Smooth muscle cell of the pulmonary artery (primary cell): ENCODE measurements at places on chromosomes 12 and 14. TPM values are rescaled to one million over a fixed set of nuclear protein-coding genes. Genes with fewer than 3 reads are reported as not detected.

The GPR84 gene
- total RNA-seq = 0.07 and 0.13 TPM in 2 replicates

The SERPINA1 gene
- total RNA-seq = not detected in 2 replicates

The OASL gene
- total RNA-seq = 0.03 and 0.26 TPM in 2 replicates

The CPNE6 gene
- not detected in 2 replicates for total RNA-seq

The OR4K2 gene
- total RNA-seq = not detected in 2 replicates

The ATN1 gene
- total RNA-seq = 21.8 and 35.8 TPM in 2 replicates

The TPH2 gene
- total RNA-seq = not detected in 2 replicates

The NYNRIN gene
- total RNA-seq = 6.9 and 16.7 TPM in 2 replicates

The PLBD1 gene
- 0.86 and 1.7 TPM in 2 replicates for total RNA-seq

The RTL1 gene
- total RNA-seq = not detected in 2 replicates

The AQP2 gene
- 0.07 TPM in 1 of 2 replicates, not detected in the other for total RNA-seq

The CAPZA3 gene
- total RNA-seq = not detected in 2 replicates

The CYP46A1 gene
- total RNA-seq = 0.33 and 0.43 TPM in 2 replicates

The CCT2 gene
- 174 and 179 TPM in 2 replicates for total RNA-seq

The ATF7IP gene
- total RNA-seq = 19.1 and 27.2 TPM in 2 replicates

The PITPNM2 gene
- 5.0 and 6.5 TPM in 2 replicates for total RNA-seq
